Osteocyte (in vitro differentiated cells): ENCODE measurements at places on chromosomes 11 and 22. TPM values are rescaled to one million over a fixed set of nuclear protein-coding genes. Genes with fewer than 3 reads are reported as not detected.
A peak's percentile ranks its signal among the peaks of the same experiment; 100 is the strongest.

SGSM1 gene
- not detected in 2 replicates for total RNA-seq

HTR3A gene
- total RNA-seq = not detected in 2 replicates

GLB1L2 gene
- total RNA-seq = 0.21 TPM in 1 of 2 replicates, not detected in the other

CHST1 gene
- 0.16 and 0.67 TPM in 2 replicates for total RNA-seq

KCNJ5 gene
- total RNA-seq = not detected in 2 replicates

IGLL5 gene
- not detected in 2 replicates for total RNA-seq

GRCh38 chr11:62574363-62575071 is 826 bp upstream of the EEF1G start:
- peaks cover 48% of the 10 kb centered on the region for H3K4me1 ChIP-seq
- peaks cover 32% of the 10 kb centered on the region for H3K36me3 ChIP-seq
- peak overlapping the region; percentile 99 for H3K27ac ChIP-seq
- no peak for DNase-seq

DNA sequence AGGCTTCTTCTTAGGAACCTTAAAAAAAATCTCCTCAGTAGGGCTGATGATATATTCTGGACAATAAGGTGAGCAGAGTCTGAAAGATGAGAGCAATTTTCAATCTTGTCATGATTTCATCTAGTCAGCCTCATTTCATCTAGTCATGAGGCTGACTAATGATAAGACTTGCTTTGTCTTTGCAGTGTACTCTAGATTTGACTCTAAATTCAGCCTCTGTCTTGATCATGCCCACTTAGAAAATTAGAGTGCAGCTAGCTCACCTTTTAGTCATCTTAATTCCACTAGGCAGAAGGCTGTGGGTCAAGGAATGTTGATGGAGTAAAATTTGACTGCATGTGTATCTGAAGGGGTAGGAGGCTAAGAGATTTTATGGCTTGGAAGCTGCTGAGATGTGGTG is 5.5 kb downstream of the EHF start:
- no peaks in the 10 kb centered on the region for H3K36me3 ChIP-seq
- no peak overlapping the region for H3K27ac ChIP-seq
- no peak for DNase-seq
- H3K4me3 ChIP-seq = no peak overlapping the region

- H3K36me3 ChIP-seq = peaks cover 2% of the 10 kb centered on the region
- no peak overlapping the region for H3K4me3 ChIP-seq
- H3K27ac ChIP-seq = no peak overlapping the region
- no peak for DNase-seq
- no peaks in the 10 kb centered on the region for H3K27me3 ChIP-seq
- peaks cover 7% of the 10 kb centered on the region for H3K4me1 ChIP-seq
Observed at GRCh38 chr22:37627545-37627944, 11.9 kb upstream of the SH3BP1 start.

- no peaks in the 10 kb centered on the region for H3K36me3 ChIP-seq
- H3K4me3 ChIP-seq = no peak overlapping the region
- no peak overlapping the region for H3K27ac ChIP-seq
Observed at GRCh38 chr11:82895437-82896091, 4.7 kb downstream of the PRCP start.

DNA sequence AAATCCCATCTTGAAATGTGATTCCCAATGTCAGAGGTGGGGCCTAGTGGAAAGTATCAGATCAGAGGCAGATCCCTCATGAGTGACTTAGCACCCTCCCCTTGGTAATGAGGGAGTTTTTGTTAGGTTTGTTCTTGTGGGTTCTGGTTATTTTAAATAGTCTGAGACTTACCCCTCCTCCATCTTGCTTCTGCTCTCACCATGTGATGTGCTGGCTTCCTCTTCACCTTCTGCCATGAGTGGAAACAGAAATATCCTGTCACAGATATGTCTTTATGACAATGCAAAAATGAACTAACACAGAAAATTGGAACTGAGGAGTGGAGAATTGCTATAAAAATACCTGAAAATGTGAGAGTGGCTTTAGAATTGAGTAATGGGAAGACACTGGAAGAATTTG is 33.1 kb downstream of the TMEM225 start:
- H3K4me1 ChIP-seq = no peaks in the 10 kb centered on the region
- H3K36me3 ChIP-seq = no peaks in the 10 kb centered on the region
- peaks cover 2% of the 10 kb centered on the region for H3K27me3 ChIP-seq
- no peak overlapping the region for H3K4me3 ChIP-seq
- H3K27ac ChIP-seq = no peak overlapping the region

DNA sequence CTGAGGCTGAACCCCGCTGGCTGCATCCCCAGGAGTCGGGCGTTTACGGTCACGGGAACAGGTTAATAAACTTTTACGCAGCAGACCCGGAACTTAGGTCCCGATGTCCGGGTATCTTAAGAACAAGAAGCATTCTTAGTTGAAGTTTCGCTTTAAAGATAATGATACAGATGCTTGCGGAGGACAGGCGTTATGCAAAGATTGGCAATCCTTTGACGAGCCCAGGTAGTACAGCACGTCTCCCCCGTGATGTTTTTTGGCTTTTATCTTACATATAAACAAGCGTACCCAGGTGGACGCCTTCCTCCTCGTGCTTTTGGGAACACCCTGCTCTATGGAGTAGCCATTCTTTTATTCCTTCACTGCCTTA is 871 bp upstream of the TOLLIP start:
- peaks cover 27% of the 10 kb centered on the region for H3K4me1 ChIP-seq
- H3K36me3 ChIP-seq = peaks cover 5% of the 10 kb centered on the region
- DNase-seq = no peak
- peak overlapping the region; percentile 81 for H3K4me3 ChIP-seq
- peaks cover 30% of the 10 kb centered on the region for H3K27me3 ChIP-seq

DNA sequence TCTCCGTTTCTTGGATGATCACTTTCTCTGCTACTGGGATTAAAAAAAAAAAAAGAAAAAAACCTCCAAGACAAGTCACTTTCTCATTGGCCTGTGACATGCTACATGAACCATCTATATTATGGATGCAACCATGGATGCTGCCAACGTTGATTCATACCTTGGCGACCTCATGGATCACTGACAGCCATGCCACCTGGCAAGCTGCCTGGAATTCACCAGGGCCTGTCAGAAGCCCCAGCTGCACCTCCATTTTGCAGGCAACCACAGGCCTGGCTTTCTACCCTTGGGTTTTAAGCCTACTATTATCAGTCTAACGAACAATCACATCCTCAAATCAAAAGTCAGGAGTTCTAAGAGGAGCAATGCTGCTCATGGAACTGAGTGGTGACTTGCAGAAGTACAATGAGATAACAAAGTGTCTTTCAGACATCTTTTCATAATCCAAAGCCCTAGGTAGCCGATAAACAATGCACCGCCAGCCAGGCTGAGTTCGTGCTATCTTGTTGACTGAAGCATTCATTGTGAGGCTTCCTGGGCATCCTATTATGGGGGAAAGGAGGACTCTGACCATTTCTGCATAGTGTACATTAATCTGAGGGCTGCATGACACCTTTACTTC is 48.0 kb upstream of the CADM1 start:
- H3K27ac ChIP-seq = no peak overlapping the region
- no peaks in the 10 kb centered on the region for H3K36me3 ChIP-seq
- H3K4me1 ChIP-seq = peaks cover 2% of the 10 kb centered on the region

- no peak overlapping the region for H3K4me3 ChIP-seq
- no peaks in the 10 kb centered on the region for H3K4me1 ChIP-seq
- no peaks in the 10 kb centered on the region for H3K27me3 ChIP-seq
- H3K36me3 ChIP-seq = no peaks in the 10 kb centered on the region
- DNase-seq = no peak
- no peak overlapping the region for H3K27ac ChIP-seq
Observed at GRCh38 chr22:32824531-32825312, 23.2 kb downstream of the TIMP3 start.

- H3K27ac ChIP-seq = no peak overlapping the region
- DNase-seq = no peak
- no peak overlapping the region for H3K4me3 ChIP-seq
- no peaks in the 10 kb centered on the region for H3K4me1 ChIP-seq
Observed at GRCh38 chr11:114827736-114828135, 149.4 kb downstream of the NXPE2 start.

DNA sequence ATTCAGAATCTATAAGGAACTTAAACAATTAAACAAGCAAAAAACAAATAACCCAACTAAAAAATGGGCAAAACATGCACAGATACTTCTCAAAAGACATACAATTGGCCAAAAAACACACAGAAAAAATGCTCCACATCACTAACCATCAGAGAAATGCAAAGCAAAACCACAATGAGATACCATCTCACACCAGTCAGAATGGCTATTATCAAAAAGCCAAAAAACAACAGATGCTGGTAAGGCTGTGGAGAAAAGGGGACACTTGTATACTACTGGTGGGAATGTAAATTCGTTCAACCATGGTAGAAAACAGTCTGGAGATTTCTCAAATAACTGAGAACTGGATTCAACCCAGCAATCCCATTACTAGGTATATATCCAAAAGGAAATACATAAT is 24.8 kb downstream of the ENTHD1 start:
- no peak for DNase-seq
- H3K4me1 ChIP-seq = no peaks in the 10 kb centered on the region
- H3K27ac ChIP-seq = no peak overlapping the region
- no peaks in the 10 kb centered on the region for H3K36me3 ChIP-seq

GRCh38 chr11:130876931-130877915 is 39.1 kb downstream of the SNX19 start:
- no peak for DNase-seq
- H3K27me3 ChIP-seq = no peaks in the 10 kb centered on the region
- peaks cover 58% of the 10 kb centered on the region for H3K36me3 ChIP-seq
- peaks cover 15% of the 10 kb centered on the region for H3K4me1 ChIP-seq
- no peak overlapping the region for H3K4me3 ChIP-seq
